ENCODE measurements at places on chromosomes 5 and 9. TPM values are rescaled to one million over a fixed set of nuclear protein-coding genes. Genes with fewer than 3 reads are reported as not detected.

GRCh38 chr9:91873637-91874051 lies 76.4 kb downstream of the ROR2 start:
- DNase-seq: no peak

The UBLCP1 gene
- 22.2 TPM for total RNA-seq

DNA sequence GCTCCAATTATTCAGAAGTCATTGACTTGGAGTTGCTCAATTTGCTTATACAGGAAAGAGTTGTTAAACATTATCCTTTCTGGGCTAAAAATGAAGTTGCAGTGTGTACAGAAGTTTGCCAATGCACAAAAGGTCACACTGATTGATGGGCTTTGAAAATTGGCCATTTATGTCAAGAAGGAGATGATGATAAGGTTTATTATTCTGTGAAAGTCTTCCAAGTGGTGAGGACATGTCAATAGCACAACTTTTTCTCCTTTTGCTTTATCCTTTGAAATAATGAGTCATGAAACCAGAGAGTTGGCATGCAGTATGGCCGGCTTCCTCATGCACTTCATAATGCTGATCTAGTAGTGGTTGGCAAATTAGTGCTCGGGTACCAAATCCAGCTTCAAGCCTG lies 848.5 kb upstream of the WWC1 start:
- peak; percentile 88 for DNase-seq

The BNC2 gene
- total RNA-seq: 22.4 TPM

DNA sequence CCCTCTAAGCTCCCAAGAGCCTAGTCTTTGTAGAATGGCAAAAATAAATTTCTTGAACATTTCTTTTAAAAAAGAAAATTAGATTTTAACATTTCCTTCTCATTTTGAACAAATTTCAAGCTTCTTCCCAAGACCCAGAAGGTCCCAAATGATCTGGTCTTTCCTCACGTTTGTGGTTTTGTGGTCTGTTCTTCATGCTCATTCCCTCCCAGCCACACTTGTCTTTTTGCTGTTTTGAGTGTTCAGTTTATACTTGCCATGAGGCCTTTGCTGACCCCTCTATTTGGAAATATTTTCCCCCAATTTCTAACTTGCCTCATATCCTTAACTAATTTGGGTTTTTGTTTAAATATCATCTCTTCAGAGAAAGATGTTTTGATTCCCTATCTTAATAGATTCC lies 133.4 kb upstream of the PAPPA start:
- DNase-seq: peak; percentile 5

- DNase-seq: no peak
Measured at GRCh38 chr5:140827704-140828361, at the start of gene PCDHA6. TSS of gene PCDHA6 (plus strand) at chr5:140827960. CDS start at chr5:140828092, 132 bp downstream.

GRCh38 chr9:99459919-99460318 lies 237.8 kb downstream of the SEC61B start:
- no peak for DNase-seq

- no peak for DNase-seq
Measured at GRCh38 chr9:6711403-6711802, 46.4 kb upstream of the KDM4C start.

- no peak for DNase-seq
Measured at GRCh38 chr5:149061341-149061740, 1.5 kb downstream of the SH3TC2 start.

- no peak for DNase-seq
Measured at GRCh38 chr5:2869471-2869870, 118.0 kb upstream of the IRX2 start.

- DNase-seq: no peak
Measured at GRCh38 chr9:131429121-131430012, 35.5 kb downstream of the PRRC2B start.

DNA sequence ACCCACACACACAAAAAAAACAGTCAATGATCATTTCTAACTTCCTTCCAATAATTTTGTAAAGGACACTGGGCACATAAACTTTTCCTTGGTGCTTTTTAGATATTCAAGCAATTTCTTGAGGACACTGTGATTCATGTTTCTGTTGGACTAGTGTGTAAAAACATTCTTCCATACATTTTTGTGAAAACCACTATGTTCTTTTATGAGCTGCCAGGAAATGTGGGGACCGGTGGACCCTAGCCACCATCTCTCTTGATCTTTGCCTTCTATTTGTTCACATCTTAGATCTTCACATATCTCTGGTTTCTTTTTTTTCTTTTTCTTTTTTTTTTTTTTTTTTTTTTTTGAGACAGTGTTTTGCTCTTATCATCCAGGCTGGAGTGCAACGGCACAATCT lies 287.4 kb downstream of the GLIS3 start:
- no peak for DNase-seq

GRCh38 chr5:31630931-31631330 lies 8.0 kb upstream of the PDZD2 start:
- DNase-seq: no peak

DNA sequence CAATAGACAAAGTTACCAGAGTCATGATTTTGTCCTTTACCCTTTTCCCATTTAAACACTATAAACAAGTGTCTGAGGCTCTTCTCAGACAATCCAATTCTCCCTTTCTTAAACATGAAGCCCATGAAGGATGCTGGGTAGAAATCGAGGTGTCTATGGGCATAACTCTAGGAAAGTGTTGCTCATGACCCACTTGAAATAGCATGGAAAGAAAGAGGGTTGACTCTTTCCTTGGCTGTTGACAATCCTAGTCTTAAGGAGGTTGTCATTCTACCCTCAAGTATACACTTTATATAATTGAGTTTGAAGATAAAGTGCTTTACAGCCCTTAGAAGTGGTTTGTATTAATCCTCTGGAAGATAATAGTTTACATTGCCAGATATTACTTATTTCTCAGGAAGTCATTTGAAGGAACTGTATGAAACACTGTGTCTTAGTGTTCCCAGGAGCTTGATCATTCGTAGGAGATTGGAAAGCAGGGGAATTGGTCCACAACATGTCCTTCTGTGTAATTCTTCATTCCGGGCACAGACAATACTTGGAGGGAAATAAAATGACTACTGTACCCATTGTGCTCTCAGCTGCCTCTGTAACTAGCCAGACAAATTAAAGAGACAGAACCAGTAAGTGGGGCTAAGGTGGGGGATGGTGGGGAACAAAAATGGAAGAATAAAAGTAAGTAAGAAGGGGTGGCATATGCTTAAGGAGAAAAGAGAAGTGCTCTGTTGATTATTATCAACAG lies 1078.3 kb upstream of the DMAC1 start:
- no peak for DNase-seq

GRCh38 chr5:95817430-95817829 lies 5.1 kb downstream of the GLRX start:
- peak; percentile 96 for DNase-seq

DNA sequence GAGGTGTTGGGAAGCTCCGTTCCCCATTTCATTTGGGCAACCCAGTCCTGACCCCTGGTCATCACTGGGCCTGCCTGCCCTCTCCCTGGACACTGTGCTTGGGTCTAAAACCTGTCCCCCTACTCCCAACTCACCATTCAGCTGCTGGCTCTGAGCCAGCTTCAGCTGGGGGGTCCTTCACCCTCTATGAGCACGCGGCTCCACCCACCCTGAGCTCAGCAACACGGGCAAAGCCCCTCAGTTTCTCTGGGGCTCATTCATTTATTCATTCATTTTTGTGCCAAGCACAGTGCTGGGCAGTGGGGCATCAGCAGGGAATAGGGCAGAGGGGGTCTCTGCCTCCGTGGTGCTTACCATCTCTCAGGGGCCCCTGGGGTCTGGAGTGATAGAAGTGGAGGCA lies 199.8 kb upstream of the MVB12B start:
- no peak for DNase-seq

- DNase-seq: no peak
Measured at GRCh38 chr9:36136894-36137391, 410 bp downstream of the GLIPR2 start.

The PTGS1 gene
- total RNA-seq: 2.4 TPM

The DCTN3 gene
- total RNA-seq: 50.4 TPM

Measured in renal cortical epithelial cell (primary cell).